Cardiac fibroblast (primary cell): ENCODE measurements at places on chromosomes 13 and 19.

- no peak for DNase-seq
These were observed 290.1 kb downstream of the FOXO1 start for GRCh38 chr13:40376296-40376849.

GRCh38 chr19:33407716-33408115 lies 34.2 kb downstream of the CEBPG start:
- DNase-seq, result no peak

DNA sequence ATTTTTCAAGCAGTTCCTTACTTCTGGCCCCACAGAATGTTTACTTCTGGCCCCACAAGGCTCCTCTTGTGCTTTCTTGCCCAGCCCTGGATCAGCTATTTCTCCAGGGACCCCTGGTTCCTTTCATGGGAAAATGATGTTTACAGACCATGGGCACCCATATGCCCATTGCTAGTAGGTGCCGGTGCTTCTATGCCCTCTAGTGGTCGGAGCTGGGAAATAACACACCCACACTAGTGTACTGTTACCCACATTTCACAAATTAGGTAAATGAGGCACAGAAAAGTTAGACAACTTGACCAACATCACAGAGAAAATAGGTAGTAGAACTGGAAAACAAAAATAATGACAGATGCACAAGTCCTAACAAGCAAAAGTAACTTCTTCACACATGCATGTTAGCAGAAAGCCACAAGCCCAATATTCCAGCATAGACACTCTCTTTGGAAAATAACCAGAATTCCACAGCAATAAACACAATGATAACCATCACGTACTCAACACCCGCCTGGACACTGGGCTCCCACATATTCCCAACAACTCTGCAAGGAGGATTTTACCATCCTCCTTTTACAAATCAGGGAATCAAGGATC lies 1.3 kb upstream of the CEACAM6 start:
- DNase-seq, result peak; percentile 28

GRCh38 chr13:74129500-74130191 lies 4.6 kb downstream of the KLF12 start:
- no peak for DNase-seq

GRCh38 chr19:1253514-1254080 lies 5.2 kb downstream of the MIDN start:
- no peak for DNase-seq

GRCh38 chr13:52461265-52461664 lies 6.0 kb downstream of the CKAP2 start:
- DNase-seq, result no peak

GRCh38 chr13:59715611-59716010 lies 448.1 kb downstream of the DIAPH3 start:
- no peak for DNase-seq
